NCI-H510A treated with DMSO at 0.1 percent for 48 hours (cell line): ENCODE measurements at places on chromosomes 6 and 20.

DNA sequence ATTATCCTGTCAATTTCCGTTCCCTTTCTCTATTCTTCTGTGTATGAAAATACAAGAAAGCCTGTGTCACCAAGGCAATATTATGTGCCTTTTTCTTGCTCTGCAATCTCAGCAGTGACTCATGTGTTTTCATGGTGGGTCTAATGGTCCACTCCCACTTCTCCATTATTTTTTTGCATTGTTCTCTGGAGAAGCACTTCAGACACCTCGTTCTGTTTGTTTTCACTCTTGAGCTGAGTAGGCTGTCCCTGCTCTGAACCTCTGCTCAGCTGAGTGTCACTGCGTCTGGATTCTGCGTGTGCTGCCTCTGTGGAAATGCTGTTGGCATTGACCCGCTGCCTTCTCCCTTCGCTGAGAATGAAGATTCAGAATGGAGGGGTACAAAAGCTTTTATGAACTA, 230.6 kb downstream of the TMEM242 start:
- DNase-seq = peak; percentile 60

GRCh38 chr6:110468731-110469130, 7.7 kb downstream of the SLC22A16 start:
- no peak for DNase-seq

DNA sequence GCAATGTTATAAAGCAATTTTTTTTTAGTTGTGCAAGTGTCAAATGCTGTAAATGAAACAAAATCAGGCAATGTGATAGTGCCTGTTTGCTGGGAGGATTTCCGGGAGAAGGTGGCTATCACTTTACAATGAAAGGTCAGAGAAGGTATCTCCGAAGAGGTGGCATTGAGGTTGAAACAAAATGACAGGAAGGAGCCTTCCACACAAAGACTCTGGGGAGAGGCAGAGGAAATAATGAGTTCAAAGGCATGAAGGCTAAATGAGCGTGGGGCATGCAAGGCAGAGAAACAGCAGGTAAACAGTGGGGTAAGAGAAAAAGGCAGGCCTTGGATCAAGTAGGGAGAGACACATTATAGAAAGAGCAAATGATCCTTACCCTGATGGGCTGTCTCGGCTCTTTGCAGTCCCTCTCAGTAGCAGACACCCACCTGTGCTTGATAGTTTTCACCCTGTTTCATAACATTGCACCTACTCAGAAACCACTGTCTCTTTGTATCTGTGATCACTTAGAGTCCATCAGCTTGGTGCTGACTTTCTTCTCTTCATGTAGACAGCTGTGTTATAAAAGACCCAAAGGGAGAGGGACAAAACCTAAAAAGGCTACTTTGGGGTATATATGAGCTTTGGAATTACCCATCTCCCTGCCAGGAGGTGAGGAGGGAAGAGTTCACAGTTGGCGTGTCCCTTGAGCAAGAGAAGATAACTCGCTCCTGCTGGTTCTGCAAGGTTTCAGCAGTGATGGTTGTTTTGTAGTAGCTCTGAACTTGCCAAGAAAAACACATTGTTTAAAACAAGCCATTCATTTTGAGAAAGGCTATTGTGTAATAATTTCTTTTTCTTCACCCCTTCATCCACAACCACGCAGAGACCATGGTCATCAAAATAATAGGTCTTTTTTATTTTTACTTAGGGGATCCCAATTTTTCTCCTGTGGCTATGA, 22.3 kb downstream of the NRN1 start:
- DNase-seq = no peak

GRCh38 chr6:57256541-57256940, 34.4 kb upstream of the RAB23 start:
- DNase-seq = no peak

GRCh38 chr20:62461157-62461556, 14.6 kb downstream of the GATA5 start:
- DNase-seq = no peak

- no peak for DNase-seq
Observed at GRCh38 chr20:33936656-33937055, 57.1 kb upstream of the RALY start.

DNA sequence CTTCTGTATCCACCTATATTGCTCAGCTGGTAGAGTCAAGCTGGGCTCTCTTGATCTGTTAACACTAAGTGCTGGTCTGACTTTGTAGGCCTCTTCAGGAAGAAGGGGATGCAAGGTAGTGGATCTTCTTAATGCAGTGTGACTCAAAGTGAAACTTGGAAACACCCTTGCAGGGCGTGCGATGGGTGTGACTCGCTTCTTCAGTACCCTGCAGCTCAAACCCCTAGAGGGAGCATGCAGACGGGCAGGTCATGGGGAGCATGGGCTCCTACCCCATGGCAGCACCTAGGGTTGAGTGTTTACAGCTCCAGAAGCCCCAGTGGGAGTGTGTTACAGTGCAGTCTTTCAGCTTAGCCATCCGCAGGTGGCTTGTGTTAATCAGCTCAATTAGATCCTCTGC, 757 bp upstream of the SAMD3 start:
- DNase-seq = no peak
